Lung microvascular endothelial cell (primary cell): ENCODE measurements at places on chromosomes 12 and 14. TPM values are rescaled to one million over a fixed set of nuclear protein-coding genes. Genes with fewer than 3 reads are reported as not detected.

DNA sequence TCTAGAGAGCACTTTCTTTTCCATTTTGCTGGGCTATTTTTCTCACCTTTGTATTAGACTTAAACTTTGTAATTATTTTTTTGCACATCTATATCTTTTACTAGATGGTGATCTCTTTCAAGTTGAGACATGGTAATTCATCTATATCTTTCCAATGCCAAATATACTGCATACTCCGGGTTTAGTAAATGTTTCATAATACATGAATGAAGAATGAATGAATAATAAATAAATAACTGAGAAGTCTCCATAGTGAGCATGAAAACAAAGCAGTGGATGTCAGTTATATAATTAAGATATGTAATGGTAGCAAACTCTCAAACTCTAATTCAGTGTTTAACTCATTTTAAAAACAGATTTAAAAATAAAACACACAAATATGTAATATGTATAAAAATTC lies 342.5 kb upstream of the KITLG start:
- DNase-seq, result no peak

KRT78 gene
- not detected in 2 replicates for total RNA-seq

DNA sequence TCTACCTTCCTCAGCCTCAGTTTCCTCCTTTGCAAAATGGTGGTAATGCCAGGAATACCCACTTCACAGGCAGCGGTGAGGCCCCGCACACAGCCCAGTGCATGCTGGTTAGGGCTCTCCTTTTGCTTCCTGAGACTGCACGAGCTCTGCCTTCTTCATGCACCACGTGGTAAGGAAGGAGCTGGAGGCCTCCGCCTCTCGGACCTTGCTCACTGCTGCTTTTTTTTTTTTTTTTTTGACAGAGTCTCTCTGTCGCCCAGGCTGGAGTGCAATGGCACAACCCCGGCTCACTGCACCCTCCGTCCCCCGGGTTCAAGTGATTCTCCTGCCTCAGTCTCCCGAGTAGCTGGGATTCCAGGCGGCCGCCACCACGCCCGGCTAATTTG lies 18.1 kb downstream of the TAMALIN start:
- peak; percentile 85 for DNase-seq

DNA sequence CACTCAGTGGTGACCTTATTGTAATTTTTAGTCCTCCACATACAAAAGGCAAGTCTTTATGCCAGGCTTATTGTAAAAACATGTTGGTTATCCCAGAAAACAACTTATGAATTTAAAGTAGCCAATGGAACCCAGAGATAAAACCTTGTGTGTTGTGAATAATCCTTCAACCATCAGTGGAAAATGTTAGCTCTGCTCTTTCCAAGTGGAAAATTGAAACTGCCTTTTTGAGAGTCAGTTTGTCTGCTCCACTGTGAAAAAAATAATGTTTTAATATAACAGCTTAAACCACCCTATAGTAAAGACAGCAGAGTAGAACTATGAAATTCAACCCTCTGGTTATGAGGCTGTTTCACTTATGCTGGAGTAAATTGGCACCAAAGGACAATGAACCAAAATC lies 112.0 kb downstream of the TTLL5 start:
- no peak for DNase-seq

P2RX2 gene
- not detected in 2 replicates for total RNA-seq
